ENCODE measurements at places on chromosomes 6 and 20. TPM values are rescaled to one million over a fixed set of nuclear protein-coding genes. Genes with fewer than 3 reads are reported as not detected.

Gene TSPO2
- total RNA-seq: not detected

DNA sequence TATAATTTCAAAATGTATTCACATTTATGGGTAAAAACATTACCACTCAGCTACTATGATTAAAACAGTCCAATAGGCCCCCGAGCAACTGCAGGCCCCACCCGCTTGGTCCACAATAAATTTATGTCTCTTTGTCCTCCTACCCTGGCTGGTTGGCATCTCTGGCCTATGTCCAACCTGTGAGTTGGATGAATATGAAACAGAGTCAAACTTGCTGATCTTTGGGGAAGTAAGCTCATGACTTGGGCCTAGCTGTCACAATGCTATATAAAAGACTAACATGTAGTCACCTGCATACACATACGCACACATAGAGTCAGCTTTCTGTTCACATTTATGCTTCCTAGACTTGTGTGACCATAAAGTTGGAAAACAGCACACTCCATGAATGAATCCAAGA lies 20.5 kb downstream of the MAP7 start:
- no peak for DNase-seq

DNA sequence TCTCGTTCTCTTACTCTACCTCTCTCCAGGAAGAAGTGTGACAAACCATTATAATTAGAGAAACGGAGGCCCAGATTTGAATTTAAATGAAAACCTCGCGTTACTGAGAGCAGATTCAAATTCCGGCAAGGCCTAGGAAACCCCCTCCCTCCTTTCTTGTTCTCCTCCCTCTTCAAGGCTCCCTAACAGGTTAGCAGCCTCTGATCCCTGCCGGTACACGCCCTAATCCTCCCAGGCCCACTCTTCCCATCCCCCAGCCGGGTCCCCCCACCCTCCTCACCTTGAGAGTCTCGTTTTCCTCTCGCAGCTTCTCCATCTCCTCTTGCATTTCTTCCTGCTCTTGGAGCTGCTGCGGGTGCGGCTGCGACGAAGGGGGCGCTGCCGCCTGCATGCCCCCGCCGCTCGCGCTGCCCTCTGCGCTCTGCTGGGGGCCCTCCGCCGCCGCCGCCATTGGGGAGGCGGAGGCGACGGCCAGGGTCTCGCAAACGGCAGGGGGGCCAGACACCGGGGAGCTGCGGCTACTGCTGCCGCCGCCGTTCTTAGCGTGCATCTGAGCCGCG lies 3.8 kb downstream of the MTCL3 start:
- DNase-seq: peak; percentile 45

- peak; percentile 79 for DNase-seq
These were observed 9.5 kb downstream of the CNKSR3 start for GRCh38 chr6:154500769-154501577.

Gene PDE10A
- total RNA-seq: 161 TPM

Gene NFATC2
- 1.8 TPM for total RNA-seq

DNA sequence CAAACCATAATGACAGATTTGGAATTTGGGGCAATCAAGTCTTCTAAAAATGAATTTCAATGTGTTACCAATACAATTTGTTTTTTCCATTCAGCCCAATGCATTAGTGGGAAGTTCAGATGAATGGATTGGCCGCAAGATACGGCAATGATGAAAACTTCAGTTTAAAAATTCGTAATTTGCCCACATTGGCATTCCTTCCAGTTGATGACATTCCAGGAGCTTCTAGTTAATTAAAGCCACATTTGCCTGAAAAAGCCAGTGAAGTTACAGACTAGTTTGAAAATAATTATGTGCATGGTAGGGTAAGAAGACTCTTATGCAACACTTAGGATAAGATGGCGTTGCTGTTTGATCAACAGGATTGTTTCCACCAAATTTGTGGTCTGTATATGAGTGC lies 46.2 kb downstream of the NHLRC1 start:
- no peak for DNase-seq

- no peak for DNase-seq
These were observed 72.9 kb upstream of the GTSF1L start for GRCh38 chr20:43799741-43800140.

- DNase-seq: no peak
These were observed 50.8 kb downstream of the GFOD1 start for GRCh38 chr6:13436399-13437217.

- no peak for DNase-seq
These were observed 593.9 kb downstream of the CD109 start for GRCh38 chr6:74289884-74290283.

DNA sequence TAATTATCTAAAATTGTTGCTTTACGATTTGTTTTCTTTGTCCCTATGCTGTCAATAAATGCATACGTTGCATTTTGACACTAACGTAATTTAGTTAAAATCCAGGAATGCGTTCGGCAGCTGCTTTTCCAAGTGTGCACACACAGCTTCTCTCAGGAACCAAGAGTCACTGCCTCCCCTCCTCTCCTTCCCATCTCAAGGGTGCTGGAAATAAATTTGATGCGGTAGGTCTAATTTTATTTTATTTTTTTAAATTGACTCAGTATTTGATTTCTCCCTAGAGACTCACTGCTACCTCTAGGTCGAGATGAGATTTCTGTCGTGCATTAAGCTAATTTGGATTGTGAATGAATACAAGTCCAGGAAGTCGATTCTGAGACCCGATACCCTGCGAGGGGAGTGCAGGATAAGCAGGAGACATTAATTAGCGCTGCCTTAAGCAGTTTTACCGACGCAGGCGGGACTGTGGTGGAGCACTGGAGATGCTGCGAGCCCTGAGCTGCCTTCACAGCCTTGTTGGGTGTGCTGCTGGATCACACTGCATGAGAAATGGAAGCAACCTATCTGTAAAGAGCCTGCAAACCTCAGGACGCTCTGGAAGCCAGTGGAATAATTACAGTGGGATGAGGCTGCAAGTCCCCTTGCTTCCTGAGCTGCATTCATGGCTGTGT lies 381.2 kb downstream of the C6orf118 start:
- no peak for DNase-seq

Gene SLC22A16
- not detected for total RNA-seq
